ENCODE measurements at places on chromosomes 2 and 18. TPM values are rescaled to one million over a fixed set of nuclear protein-coding genes. Genes with fewer than 3 reads are reported as not detected.

Gene RAMP1
- 41.5 TPM for total RNA-seq

Gene FLACC1
- 2.3 TPM for total RNA-seq

Gene APCDD1
- total RNA-seq = 6.3 TPM

Gene SIGLEC15
- total RNA-seq = 0.09 TPM

Gene CHRNG
- 77.7 TPM for total RNA-seq

Gene IL18RAP
- 0.35 TPM for total RNA-seq

DNA sequence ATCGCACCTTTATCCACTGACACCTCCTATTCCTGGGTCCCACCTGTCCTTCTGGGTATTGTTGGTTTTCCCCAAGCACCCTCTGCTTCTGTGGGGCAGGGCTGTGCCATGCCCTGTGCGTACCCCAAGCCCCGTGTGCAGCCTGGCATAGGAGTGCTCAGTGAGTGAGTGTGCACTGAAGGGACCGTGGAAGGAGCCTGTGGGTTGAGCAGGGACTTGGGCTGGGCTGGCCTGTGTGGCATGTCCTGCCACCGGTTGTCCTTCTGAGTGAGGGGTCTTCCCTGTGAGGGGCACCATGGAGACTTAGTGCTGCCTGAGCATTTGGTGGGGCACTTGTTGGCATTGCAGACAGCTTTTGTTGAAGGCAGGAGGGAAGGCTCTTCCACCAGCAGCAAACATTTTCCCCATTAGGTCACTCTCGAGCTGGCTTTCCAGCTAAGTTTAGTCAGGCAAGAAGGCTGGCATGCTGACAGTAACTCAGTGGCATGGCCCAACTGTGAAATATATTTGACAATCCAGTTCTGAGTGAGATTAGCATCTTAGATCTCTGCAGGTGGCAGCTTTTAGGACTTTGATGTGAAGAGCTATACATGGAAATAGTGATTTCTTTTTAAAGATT is 64.7 kb downstream of the LPIN1 start:
- H3K36me3 ChIP-seq = peaks cover 23% of the 10 kb centered on the region
- no peak for DNase-seq
- no peaks in the 10 kb centered on the region for H3K27me3 ChIP-seq
- no peak overlapping the region for H3K27ac ChIP-seq

DNA sequence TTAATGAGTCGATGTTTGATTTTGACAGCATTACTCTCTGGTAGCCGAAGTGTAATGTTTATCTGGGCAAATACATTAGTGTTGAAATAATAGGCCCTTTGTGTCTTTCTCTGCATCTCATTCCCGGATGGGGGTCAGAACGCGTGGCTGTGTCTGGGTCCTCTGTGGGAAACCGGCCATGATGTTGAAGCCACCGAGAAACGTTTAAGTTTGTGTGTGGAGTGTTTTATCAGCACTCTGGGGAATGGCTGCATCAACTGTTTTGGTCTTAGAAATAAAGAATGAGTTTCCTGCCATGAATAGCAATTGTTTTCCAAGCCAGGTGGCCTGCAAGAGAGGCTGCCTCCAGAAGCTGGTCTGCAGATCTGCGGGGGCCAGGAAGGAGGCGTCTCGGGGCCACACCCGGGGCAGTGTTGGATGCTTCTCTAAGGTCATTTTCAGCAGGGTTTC is 69.7 kb downstream of the RNF144A start:
- peaks cover 32% of the 10 kb centered on the region for H3K4me1 ChIP-seq
- DNase-seq = peak; percentile 56
- H3K36me3 ChIP-seq = peaks cover 9% of the 10 kb centered on the region
- no peaks in the 10 kb centered on the region for H3K27me3 ChIP-seq
- H3K4me3 ChIP-seq = no peak overlapping the region
- H3K27ac ChIP-seq = peak overlapping the region; percentile 45

DNA sequence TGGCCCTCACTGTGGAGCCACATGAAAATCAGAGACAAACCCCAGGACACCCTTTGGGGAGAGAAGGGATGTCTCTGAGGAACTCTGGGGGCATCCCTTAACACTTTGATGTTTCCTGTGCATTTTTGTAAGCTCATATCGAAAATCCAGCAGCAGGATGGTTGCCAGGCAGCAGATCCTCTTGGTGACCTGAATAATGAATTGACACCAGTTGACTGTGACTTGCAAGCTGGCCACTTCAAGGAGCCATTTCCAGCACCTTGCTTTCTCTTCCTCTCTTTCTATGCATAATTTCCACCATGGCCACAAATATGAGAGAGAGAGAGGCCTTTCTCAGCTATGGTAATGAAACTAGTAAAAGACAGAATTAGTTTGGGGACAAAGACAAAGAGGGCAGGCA is 91.7 kb downstream of the NRP2 start:
- no peaks in the 10 kb centered on the region for H3K27me3 ChIP-seq
- DNase-seq = no peak
- H3K4me1 ChIP-seq = peaks cover 11% of the 10 kb centered on the region
- no peak overlapping the region for H3K4me3 ChIP-seq

- H3K27me3 ChIP-seq = no peaks in the 10 kb centered on the region
- H3K27ac ChIP-seq = peak overlapping the region; percentile 36
- H3K4me1 ChIP-seq = peaks cover 15% of the 10 kb centered on the region
- peak; percentile 54 for DNase-seq
- no peak overlapping the region for H3K4me3 ChIP-seq
These were observed 315.9 kb upstream of the ZEB2 start for GRCh38 chr2:144835634-144836350.

DNA sequence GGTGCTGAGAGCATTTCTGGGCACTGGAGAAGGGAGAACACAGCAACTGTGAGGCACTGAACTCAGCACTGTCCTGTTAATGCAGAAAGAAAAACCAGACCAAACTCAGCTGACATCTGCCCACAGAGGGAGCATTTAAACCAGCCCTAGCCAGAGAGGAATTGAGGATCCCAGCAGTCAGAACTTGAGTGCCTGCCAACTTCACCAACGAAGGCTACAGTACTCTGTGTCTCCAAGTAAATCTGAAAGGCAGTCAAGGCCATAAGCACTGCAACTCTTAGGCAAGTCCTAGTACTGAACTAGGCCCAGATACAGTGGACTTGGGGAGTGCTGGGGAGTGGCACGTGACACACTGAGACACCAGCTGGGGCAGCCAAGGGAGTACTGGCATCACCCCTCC is 176.2 kb upstream of the ZC3H15 start:
- H3K4me3 ChIP-seq = no peak overlapping the region
- H3K27me3 ChIP-seq = no peaks in the 10 kb centered on the region
- H3K4me1 ChIP-seq = no peaks in the 10 kb centered on the region
- no peak for DNase-seq
- H3K27ac ChIP-seq = no peak overlapping the region
- no peaks in the 10 kb centered on the region for H3K36me3 ChIP-seq

DNA sequence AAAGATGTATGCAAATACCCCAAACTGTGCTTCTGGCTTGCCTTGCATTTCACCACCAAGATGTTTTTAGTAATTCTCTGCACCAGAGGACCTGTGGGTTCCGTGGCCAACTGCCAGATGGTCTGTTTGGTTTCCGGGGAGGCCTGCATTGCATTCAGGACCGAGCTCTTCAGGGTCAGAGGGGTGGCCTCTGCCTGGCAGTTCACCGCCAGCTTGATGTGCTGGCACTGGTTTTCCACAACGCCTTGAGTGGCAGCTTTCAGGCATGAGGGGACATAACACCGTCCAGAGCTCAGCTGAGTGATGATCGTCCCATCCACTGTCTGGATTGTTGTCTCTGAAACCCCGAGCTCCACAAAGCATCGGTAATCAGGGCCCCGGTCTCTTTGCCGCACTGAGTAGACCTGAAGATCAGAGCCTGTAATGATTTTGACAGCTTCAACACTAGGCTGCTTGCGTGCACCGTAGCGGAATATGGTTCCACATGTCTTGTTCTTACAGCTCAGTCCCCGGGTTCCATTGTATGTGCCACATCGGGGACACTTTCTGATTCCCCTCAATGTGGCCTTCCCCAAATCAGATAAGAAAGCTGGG is 9.4 kb downstream of the C2orf42 start:
- peaks cover 30% of the 10 kb centered on the region for H3K36me3 ChIP-seq
- H3K4me1 ChIP-seq = no peaks in the 10 kb centered on the region
- H3K27ac ChIP-seq = no peak overlapping the region
- DNase-seq = no peak
- no peaks in the 10 kb centered on the region for H3K27me3 ChIP-seq

DNA sequence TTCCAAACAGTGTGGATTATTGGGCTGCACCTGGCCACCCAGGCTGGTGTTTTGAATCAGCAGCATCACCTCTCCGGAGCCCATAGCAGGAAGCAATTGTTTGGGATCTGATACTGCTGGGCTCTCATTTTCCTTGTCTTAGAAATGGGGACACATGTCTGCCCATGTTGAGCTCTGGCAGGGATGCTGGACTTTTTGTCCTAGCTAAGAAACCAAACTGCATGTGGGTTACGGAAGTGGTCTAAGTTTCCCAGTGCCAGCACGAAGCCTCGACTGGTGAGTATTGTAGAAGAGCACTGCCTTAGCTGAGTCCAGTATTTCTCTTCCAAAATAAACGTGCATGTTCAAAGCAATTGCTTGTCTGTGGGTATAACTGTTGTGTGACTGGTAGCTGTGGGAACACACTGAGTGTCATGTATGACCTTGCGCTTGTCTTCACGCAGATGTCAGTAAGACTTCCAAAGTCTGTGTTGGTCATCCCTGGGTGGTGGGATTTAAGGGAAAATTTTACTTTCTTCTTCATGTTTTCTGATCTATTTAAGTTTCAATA is 43.6 kb downstream of the SH3RF3 start:
- peaks cover 38% of the 10 kb centered on the region for H3K4me1 ChIP-seq
- no peak overlapping the region for H3K27ac ChIP-seq
- H3K4me3 ChIP-seq = no peak overlapping the region
- no peak for DNase-seq

GRCh38 chr2:181849601-181850000 is 41.9 kb upstream of the ITPRID2 start:
- no peak overlapping the region for H3K27ac ChIP-seq
- H3K4me1 ChIP-seq = no peaks in the 10 kb centered on the region
- H3K36me3 ChIP-seq = no peaks in the 10 kb centered on the region
- no peak overlapping the region for H3K4me3 ChIP-seq

DNA sequence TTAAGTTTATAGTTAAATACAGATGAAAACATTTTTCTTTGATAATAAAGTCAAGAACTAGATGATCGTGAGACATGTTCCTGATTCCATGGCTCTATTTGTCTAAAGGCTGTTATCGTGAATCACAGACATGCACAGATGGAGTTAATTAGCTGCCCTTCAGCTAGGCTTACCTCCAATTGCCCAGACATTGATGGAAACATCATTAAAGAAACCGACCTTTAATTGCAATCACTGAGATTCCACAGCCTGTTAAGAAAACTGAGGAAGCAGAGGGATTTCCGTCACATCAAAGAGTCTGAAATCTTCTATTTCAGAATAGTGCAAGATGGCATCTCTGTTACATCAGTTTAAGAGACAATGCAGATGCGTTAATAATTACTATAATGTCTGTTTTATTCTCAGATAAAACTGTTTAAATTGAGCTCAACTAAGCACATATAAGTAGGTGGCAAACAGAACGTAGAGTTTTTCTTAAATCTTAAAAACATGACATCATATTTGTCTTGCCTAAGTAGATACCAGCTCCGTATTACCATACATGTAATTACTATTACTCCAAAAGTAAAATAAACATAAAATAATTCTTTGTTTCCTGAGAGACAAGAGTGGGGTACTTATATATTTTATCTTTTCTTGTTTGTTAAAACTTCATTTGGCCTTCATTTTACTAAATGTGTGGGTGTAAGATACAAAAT is 23.9 kb upstream of the CRACDL start:
- no peak for DNase-seq
- H3K4me1 ChIP-seq = no peaks in the 10 kb centered on the region
- no peak overlapping the region for H3K27ac ChIP-seq
- H3K4me3 ChIP-seq = no peak overlapping the region
- no peaks in the 10 kb centered on the region for H3K27me3 ChIP-seq
- no peaks in the 10 kb centered on the region for H3K36me3 ChIP-seq

- DNase-seq = no peak
- H3K4me1 ChIP-seq = peaks cover 21% of the 10 kb centered on the region
- no peaks in the 10 kb centered on the region for H3K36me3 ChIP-seq
- no peak overlapping the region for H3K4me3 ChIP-seq
These were observed 90.8 kb upstream of the MGAT4A start for GRCh38 chr2:98821629-98822135.

- H3K4me3 ChIP-seq = no peak overlapping the region
- H3K27ac ChIP-seq = no peak overlapping the region
- no peak for DNase-seq
These were observed 366.5 kb upstream of the CRIM1 start for GRCh38 chr2:35989040-35989439.

GRCh38 chr2:234982096-234982834 is 30.4 kb downstream of the SH3BP4 start:
- H3K36me3 ChIP-seq = no peaks in the 10 kb centered on the region
- DNase-seq = no peak

- H3K4me1 ChIP-seq = peaks cover 31% of the 10 kb centered on the region
- DNase-seq = peak; percentile 76
- peaks cover 4% of the 10 kb centered on the region for H3K36me3 ChIP-seq
- no peaks in the 10 kb centered on the region for H3K27me3 ChIP-seq
These were observed 69.4 kb downstream of the AGAP1 start for GRCh38 chr2:235563056-235563910.

DNA sequence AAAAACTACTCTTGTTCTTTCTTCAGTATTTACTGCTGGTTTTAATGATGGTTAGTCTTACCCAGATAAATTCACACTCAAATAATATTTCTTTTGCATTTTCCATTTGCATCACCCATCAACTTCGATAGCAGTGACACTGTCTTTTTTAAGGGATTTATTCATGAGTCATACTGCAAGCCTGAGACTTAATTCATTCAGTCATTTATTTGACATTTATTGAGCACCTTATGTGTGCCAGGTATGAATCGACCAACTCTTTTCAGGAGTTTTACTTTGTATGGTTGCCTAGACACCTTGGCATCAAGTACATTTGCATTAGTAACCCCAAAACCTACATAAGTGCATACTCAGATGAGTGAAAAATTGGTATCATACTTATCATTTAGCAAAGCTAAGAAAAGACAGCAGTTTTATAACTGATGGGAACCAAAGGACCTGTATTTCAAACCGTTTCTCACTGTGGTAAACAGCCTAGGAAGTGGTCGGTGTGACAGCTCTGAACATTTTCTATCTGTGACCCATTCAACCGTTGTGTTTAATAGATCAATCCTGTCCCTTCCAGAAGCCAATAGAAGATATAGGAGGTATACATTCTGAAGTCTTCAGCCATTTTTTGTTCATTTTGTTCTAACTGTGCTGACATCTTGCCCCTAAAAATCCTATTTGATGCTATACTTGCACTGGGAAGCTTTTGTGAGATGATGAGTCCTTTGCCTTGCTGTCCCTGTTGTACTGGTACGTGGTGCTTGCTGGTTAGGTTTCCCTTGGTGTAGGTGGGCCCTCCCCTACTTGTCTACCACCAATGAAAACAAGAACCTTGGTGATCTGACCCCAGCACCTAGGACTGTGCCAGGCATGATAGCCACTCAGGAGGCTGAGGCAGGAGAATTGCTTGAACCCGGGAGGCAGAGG is 484.7 kb upstream of the RAB12 start:
- H3K4me3 ChIP-seq = no peak overlapping the region
- no peak for DNase-seq
- H3K27me3 ChIP-seq = no peaks in the 10 kb centered on the region
- no peak overlapping the region for H3K27ac ChIP-seq

Measured in muscle of leg (tissue), 16 donors.